ENCODE measurements at places on chromosomes 4 and X.

DNA sequence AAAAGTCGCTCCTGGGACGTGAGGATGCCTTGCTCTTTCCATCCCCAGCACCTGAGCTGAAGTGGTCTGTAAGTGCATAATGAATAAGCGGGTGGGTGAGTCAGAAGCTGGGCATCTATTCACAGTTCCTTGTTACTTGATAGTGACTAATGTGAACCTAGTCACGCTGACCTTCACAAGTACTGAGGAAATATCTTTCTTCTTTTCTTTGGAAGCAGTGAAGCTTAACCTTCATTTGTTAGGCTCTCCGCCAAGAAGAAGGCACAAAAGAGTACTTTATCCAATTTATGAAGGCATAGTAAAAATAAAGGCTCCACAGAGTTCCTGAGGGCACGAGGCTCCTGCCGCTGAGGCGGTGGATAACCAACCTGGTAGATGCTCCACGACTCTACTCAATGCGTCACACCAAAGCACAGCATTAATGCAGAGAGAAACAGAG lies 475.7 kb upstream of the SLIT2 start:
- DNase-seq = peak; percentile 75

DNA sequence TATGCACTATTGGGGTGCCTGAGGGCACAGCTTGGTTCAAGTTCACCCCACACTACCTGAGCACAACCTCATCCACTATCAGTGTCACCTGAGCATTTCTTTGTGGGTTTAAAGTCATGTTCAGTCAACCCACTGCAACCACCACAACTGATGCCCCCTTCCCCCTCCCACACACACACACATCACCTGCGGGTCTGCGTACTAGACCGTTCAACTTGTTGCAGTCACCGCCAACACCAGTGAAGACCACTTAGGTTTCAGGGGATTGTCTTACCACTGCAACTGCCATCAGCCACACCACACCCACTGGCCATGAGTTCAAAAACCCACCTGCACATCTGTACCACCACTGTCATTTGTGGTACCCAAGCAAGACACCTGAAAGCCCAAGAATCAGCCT lies 355.0 kb downstream of the SH3BGRL start:
- no peak for DNase-seq

GRCh38 chr4:9781343-9782135 lies at the start of gene DRD5:
Gene DRD5, plus strand, starts transcription at chr4:9781634. Its CDS starts 396 bp downstream, at chr4:9782030.
- no peak for DNase-seq

GRCh38 chr4:151854731-151855130 lies 93.9 kb upstream of the GATB start:
- DNase-seq = no peak

DNA sequence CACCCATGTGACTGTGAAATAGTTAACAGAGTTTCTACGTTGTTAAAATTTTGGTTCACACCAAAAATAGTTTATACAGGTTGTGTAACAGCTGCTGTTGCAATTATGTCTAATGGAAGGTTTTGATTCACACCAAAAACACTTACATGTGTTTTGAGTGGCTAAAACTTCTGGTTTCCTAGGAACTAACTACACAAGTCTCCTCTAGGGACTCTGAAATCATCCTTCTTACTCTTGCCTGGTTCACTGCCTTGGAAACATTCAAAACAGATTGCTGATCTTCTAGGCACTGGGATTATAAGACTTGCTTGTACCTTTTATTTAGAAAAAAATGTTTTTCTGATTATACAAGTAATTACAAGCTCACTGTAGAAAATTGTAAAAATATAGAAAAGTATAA lies 14.9 kb upstream of the MORC4 start:
- DNase-seq = peak; percentile 5

- no peak for DNase-seq
These were observed 21.8 kb downstream of the TLR2 start for GRCh38 chr4:153705743-153706468.

DNA sequence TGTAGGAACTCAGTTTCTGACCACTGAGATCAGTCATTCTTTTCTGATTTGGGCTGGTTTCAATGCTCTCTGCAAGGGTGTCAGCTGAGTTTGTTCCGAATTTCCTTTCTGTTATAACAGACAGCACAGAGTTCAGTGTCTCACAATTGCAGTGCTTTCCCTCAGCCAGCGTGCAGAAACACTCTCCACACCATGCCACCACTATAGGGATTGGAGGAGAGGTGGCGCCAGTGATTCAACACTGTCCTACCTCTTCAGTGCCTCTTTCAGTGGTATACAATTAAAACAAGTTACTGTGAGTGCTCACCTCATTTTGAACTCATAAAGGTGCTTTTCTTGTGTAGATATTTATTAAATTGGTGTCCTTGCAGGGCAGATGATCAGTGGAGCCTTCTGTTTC lies 413.2 kb upstream of the CXorf51B start:
- DNase-seq = no peak

DNA sequence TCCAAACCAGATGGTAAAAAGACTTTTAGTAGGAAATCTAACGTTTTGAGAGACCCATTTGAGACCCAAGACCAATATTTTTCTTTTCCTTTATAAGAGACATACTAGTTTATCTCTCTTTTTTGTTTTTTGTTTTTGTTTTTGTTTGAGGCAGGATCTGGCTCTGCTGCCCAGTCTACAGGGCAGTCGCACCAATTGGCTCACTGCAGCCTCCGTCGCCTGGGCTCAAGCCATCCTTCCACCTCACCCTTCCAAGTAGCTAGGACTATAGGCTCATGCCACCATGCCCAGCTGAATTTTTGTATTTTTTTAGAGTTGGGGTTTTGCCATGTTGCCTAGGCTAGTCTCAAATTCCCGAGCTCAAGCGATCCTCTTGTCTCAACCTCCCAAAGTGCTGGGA lies 77.2 kb upstream of the FHDC1 start:
- DNase-seq = no peak
